ENCODE measurements at places on chromosomes 6 and 20.

DNA sequence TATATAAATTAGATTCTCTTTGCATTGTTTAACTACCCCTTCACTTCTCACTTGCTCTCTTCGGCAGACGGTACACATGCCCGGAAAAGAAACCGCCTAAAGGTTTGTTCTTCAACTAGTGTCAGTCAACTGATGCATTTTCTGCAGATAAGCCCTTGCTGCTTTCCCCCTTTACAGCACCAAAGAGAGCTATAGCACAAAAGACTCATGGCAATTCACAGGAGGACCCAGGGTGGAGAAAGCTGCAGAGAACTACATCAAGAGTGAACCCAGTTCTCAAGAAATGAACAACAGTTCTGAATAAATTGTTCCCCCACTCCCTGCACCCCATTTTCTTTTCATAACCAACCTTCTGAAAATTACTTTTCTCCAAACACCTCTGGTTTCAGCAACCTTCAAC lies 8.9 kb downstream of the CD164 start:
- DNase-seq: no peak

DNA sequence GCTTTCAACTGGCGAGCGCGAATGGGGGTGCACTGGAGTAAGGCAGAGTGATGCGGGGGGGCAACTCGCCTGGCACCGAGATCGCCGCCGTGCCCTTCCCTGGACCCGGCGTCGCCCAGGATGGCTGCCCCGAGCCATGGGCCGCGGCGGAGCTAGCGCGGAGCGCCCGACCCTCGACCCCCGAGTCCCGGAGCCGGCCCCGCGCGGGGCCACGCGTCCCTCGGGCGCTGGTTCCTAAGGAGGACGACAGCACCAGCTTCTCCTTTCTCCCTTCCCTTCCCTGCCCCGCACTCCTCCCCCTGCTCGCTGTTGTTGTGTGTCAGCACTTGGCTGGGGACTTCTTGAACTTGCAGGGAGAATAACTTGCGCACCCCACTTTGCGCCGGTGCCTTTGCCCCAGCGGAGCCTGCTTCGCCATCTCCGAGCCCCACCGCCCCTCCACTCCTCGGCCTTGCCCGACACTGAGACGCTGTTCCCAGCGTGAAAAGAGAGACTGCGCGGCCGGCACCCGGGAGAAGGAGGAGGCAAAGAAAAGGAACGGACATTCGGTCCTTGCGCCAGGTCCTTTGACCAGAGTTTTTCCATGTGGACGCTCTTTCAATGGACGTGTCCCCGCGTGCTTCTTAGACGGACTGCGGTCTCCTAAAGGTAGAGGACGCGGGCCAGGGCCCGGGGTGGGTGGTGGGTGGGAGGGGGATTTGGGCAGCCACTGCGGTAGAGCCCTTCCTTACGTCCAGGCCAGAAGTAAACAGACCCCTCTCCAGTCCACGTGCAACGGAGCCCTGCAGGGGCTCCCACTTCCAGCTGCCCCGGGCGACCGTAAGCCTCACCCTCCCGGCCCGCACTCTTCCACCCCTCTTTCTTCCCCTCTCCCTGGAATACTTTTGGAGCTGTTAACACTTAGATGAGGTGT lies 998 bp downstream of the BMP2 start:
- no peak for DNase-seq

GRCh38 chr20:57633945-57634491 lies 13.8 kb upstream of the ZBP1 start:
- DNase-seq: no peak

- no peak for DNase-seq
Measured at GRCh38 chr6:168517742-168518347, 76.9 kb downstream of the SMOC2 start.

DNA sequence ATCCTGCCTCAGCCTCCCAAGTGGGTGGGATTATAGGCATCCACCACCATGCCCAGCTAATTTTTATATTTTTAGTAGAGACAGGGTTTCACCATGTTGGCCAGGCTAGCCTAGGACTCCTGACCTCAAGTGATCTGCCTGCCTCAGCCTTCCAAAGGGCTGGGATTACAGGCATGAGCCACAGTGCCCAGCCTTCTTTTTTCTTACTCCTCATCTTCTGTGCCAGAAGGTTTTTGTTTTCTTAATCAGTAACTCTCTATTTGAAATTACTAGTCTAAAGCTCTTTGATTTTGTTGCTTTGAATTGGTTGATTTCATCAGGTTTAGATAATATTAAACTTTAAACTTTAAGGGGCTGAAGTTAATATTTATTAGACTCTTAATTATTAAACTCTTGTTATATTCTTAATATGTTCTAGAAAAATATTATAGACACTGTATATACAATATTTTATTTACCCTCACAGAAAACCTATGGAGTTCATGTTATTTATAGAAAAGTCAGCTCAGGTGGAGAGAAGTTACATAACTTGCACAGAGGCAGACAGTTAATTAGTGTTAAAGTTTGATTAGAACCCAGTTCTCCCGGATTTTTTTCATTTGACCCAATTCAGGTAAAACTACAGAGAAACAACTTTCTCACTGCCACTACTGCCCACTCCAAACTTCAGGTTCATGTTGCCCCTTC lies 177.4 kb upstream of the SGK1 start:
- DNase-seq: no peak

GRCh38 chr20:59944726-59945125 lies 4.5 kb downstream of the FAM217B start:
- DNase-seq: no peak

GRCh38 chr6:16402581-16402900 lies 164.2 kb downstream of the GMPR start:
- DNase-seq: no peak

- peak; percentile 67 for DNase-seq
Measured at GRCh38 chr6:33700391-33701050, 11.0 kb downstream of the UQCC2 start.

DNA sequence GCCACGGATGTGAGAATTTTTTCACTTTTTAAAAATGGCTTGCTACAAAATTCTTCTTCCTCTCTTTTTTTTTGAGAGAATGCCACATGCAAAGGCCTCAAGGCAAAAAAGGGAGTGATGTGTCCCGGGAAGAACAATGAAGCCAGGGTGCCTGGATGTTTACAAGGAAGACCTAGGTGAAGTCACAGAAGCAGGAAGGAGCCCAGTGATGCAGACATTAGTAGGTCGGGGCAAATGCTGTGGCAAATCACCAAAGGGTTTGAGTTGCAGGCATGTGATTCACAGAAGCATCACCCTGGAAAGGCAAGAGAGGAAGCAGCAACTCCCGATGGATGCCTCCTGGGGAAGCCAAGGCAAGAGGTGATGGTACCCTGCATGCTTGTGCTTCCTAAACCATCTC lies 46.8 kb downstream of the FARS2 start:
- DNase-seq: no peak

DNA sequence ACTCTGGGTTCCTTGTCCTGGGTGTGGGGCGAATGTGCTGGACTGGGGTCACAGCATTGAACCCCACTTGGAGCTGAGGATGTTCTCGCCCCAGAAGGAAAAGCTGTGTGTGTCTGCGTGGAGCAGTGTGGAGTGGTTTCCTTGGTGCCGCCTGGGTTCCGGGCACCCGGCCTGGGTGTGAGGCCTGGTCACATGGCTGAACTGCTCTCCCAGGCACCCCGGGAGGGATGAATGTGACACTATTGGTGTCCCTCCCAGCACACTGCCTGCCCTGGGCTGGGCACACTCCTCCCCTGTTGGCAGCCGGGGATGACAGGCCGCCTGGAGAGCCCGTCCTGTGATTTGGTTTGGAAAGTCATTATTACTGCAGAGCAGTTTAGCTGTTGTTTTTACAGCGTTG lies 12.3 kb downstream of the MYT1 start:
- no peak for DNase-seq

- DNase-seq: no peak
Measured at GRCh38 chr6:98880486-98880885, 46.1 kb downstream of the POU3F2 start.

DNA sequence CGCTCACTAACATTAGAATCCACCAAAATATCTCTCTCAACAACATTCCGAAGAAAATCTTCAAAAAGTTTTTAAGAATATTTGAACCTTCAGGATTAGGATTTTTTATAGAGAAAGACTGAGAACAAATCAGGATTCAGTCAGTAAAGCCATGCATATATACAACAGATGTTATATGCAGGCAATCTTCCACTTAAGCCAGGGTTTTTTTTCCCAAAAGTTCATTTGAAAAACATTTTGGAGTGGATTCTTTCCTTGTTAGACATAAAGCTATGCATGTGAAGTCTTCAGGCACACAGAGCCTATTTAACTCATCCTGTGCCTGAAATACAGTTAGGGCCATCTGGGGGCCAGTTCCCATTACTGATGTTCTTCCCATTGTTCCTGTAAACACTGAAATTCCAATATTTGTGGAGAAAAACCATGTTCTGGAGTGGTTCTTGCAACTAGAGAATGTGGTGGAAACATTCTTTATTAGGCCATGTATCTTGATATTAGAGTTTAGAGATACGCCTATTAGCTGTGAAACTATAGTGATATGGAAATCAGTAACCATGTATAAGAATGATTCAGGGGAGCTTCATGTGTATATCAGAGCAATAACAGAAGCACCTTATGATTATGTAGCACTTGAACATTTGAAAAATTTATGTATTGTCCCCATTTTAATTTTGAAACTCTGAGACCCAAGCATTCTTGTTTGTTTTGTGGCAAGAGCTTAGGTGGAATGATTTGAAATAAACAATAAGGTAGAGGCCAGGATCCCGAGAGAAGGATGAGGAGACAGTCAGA lies 61.7 kb downstream of the PLEKHG1 start:
- DNase-seq: no peak

- peak; percentile 21 for DNase-seq
Measured at GRCh38 chr6:13573669-13574110, 711 bp upstream of the SIRT5 start.

GRCh38 chr6:17721671-17722070 lies 14.9 kb upstream of the NUP153 start:
- no peak for DNase-seq

GRCh38 chr6:85044361-85044760 lies 280.0 kb upstream of the TBX18 start:
- DNase-seq: peak; percentile 49

- DNase-seq: no peak
Measured at GRCh38 chr6:89927264-89927663, 33.0 kb downstream of the GJA10 start.

DNA sequence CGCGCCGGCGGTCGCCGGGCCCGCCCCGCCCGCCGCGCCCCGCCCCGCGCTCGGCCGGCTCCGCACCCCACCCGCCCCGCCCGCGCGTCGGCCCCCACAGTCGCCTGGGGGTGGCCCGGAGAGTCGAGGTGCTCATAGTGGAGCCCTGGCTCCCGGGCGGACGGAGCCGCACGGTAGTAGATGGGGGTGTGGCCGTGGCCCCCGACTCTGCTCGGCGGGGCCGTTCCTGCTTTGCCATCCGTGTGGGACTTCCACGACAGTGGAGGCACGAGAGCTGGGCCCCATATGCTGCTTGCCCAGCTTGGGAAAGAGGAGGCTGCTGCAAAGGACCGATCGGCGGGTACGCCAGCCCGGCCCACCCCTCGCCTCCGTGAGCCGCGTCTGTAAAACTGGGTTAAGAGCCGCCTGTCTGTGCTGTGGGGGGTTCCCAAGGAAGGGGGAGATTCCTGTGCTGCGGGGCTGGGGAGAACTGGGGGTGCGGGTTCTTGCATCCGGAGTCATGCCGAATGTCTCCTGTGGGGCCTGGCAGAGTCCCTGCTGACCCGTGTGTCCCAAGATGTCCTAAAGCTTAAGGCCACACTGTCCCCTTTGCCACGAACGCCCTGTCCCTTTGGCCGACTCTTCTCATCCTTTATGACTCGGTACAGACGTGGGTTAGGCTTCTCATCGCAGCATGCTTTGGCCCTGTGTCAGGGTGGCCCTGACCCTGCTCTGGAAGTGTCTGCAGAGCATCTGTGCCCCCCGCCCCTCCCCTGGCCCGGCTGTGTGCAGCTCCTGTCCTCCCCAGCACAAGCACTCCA lies at the start of gene OPRL1:
Gene OPRL1 (plus strand): TSS at position 70 of the 800 bp plus-strand sequence. CDS start 12,639 bp downstream, outside the sequence.
- DNase-seq: no peak

GRCh38 chr6:116018976-116019375 lies 41.7 kb downstream of the FRK start:
- no peak for DNase-seq

GRCh38 chr20:60760256-60761000 lies 491.6 kb upstream of the CDH4 start:
- DNase-seq: no peak

- DNase-seq: peak; percentile 1
Measured at GRCh38 chr6:20328266-20328923, 73.3 kb upstream of the E2F3 start.

- DNase-seq: no peak
Measured at GRCh38 chr20:42609618-42610017, 580.1 kb downstream of the PTPRT start.

Data from fibroblast of upper back skin (primary cell).